ENCODE measurements at places on chromosomes 13 and 19. TPM values are rescaled to one million over a fixed set of nuclear protein-coding genes. Genes with fewer than 3 reads are reported as not detected.

DNA sequence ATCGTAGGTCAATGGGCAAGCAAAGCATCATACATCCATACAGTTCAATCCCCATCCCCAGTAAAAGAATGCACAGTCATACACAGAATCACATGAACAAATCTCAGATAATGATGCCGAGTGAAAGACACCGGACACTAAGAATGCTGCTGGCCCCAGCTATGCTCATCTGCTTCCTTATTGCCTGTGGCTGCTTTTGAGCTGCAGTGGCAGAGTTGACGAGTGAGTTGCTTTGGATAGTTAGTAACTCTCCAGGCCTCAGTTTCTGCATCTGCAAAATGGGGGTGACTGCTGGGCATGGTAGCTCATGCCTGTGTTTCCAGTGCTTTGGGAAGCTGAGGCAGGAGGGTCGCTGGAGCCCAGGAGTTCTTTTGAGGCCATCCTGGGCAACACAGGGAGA is 12.9 kb upstream of the NFIC start:
- DNase-seq: no peak
- peaks cover 3% of the 10 kb centered on the region for H3K4me1 ChIP-seq
- no peak overlapping the region for H3K4me3 ChIP-seq
- no peaks in the 10 kb centered on the region for H3K27me3 ChIP-seq
- no peaks in the 10 kb centered on the region for H3K36me3 ChIP-seq
- H3K27ac ChIP-seq: no peak overlapping the region

GRCh38 chr13:105996391-105997025 is 539.0 kb downstream of the EFNB2 start:
- H3K4me1 ChIP-seq: no peaks in the 10 kb centered on the region
- H3K27ac ChIP-seq: no peak overlapping the region
- no peak overlapping the region for H3K4me3 ChIP-seq
- H3K36me3 ChIP-seq: no peaks in the 10 kb centered on the region
- no peaks in the 10 kb centered on the region for H3K27me3 ChIP-seq

- no peaks in the 10 kb centered on the region for H3K4me1 ChIP-seq
- no peak overlapping the region for H3K4me3 ChIP-seq
- DNase-seq: no peak
- no peak overlapping the region for H3K27ac ChIP-seq
- H3K36me3 ChIP-seq: no peaks in the 10 kb centered on the region
Observed at GRCh38 chr13:41608839-41609177, 151.5 kb downstream of the RGCC start.

DNA sequence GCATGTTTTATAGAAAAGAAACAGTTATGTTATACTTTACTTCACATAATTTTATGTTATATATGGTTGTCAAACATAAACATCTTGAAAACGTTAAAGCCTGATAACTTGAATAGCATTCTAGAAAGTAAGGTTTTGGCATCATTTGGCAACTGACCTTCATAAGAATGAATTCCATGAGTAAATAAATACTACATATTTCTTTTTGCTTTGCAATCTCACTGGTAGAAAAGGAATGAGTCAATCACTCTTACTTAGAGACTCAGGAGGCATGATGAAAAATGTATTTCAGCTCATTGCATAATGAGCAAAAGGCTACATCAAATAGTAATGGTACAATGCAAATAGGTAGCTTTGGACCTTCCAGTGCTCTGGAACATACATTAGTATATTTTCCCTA is 1381.9 kb downstream of the EFNB2 start:
- no peaks in the 10 kb centered on the region for H3K36me3 ChIP-seq
- DNase-seq: no peak
- no peaks in the 10 kb centered on the region for H3K4me1 ChIP-seq
- no peak overlapping the region for H3K27ac ChIP-seq
- no peaks in the 10 kb centered on the region for H3K27me3 ChIP-seq

DNA sequence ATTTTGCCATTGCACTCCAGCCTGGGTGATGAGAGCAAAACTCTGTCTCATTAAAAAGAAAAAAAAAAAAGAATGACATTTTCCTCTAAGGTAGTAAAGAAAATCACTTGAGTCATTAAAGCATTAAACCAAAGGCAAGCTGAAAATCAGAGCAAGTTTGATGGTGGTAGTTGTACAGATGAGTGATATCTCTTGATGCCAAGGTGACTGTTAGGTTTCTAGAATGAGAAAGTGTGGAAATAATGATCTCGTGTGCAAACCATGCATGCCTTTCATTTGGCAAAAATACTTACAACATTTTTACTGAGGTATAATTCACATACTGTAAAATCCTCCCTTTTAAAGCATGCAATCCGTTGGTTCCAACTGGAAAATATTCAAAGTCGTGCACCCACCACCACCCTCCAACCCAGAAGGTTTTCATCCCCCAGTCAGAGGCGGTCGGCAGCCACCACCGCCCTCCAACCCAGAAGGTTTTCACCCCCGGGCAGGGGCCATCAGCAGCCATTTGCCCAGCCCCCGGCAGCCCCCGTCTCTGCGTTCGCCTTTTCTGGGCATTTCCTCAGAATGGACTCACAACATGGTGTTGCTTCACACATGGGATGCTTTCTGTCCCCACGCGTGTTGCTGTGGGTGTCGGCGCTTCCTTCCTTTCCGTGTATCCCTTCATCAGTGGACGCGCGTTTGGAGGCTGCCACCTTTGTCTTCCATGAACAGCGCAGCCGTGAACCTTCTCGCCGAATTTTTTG is 90.2 kb downstream of the ATP11A start:
- H3K27ac ChIP-seq: no peak overlapping the region
- H3K27me3 ChIP-seq: no peaks in the 10 kb centered on the region
- no peak overlapping the region for H3K4me3 ChIP-seq
- H3K36me3 ChIP-seq: no peaks in the 10 kb centered on the region
- H3K4me1 ChIP-seq: peaks cover 16% of the 10 kb centered on the region
- peak; percentile 1 for DNase-seq

DNA sequence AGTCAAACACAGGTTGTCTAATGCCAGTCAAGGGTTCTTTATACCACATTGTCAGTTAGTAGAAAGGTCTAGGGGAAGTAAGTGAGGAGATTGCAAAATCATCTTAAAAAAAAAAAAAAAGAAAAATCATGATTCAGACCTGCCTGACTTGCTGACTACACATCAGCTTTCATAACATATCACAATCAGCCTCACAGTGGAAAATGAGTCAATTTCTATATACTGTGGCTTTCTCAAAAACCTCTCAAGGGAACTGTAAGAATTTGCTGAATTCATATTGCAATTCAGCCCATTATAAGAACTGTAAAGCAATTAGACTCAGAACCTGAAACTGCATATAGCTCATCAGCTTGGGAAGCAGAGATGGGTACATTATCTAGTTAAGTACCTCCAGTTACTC is 75.3 kb upstream of the GPC6 start:
- no peaks in the 10 kb centered on the region for H3K27me3 ChIP-seq
- no peaks in the 10 kb centered on the region for H3K36me3 ChIP-seq
- peaks cover 5% of the 10 kb centered on the region for H3K4me1 ChIP-seq
- no peak overlapping the region for H3K27ac ChIP-seq
- H3K4me3 ChIP-seq: no peak overlapping the region

- H3K4me3 ChIP-seq: no peak overlapping the region
- no peak overlapping the region for H3K27ac ChIP-seq
- H3K4me1 ChIP-seq: peaks cover 26% of the 10 kb centered on the region
- no peaks in the 10 kb centered on the region for H3K36me3 ChIP-seq
- no peaks in the 10 kb centered on the region for H3K27me3 ChIP-seq
Observed at GRCh38 chr13:110302997-110303396, 4.0 kb downstream of the COL4A1 start.

DNA sequence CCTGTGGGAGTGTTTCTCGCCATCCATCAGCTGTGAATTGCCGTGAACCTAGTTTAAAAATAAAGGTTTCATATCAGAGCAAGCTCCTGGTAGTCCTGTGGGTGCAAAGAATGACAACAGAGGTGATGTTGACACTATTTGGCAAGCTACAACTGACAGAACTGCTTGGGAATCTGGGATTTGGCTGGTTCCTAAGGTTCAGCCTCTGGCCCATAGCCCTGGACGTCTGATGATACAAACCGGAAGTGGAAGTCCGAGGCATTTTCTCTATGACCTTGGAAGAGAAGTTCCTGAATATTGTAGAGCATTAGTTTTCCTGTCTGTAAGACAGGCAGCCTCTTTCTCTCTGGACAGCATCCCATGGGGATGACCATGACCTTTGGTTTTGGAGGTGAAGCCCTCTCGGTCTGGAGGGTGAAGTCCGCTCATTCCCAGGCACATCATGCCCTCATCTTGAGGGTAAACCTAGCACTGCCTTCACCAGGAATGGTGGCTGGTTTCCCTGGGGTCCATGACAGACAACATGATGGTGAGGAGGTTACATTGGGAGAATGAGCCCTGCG is 29.1 kb downstream of the GATAD2A start:
- no peaks in the 10 kb centered on the region for H3K27me3 ChIP-seq
- no peak overlapping the region for H3K27ac ChIP-seq
- H3K4me3 ChIP-seq: no peak overlapping the region
- peaks cover 19% of the 10 kb centered on the region for H3K4me1 ChIP-seq

DNA sequence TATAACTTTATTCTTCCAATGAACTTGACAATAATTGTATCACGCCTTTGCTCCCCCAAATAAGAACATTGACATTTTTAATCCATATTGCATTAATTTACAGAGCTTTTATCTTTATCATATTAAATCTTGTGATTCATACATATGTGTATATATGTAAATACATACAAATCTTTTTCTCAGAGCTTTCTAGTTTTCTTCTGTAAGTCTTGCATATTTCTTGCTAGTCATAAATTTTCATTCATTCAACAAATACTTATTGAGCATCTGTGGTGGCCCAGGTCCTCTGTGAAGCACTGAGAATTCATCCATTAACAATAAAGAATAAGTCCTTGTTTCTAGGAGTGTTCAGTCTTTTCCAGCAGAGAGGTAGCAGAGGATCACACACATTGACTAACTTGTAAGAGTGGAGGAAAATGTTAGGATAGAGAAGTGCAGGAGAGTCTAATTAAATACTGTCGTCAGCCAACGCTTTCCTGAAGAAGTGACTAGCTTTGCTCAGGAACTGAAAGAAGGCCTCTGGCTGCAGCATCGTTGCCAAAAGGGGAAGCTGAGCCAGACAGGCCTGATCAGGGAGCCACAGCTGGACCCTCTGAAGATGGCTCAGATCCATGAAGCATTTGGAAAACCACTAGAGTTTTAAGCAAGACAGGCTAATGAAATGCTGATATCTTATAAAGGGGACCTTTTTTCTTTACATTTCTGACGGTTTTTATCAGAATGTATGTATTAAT is 38.6 kb upstream of the LAMP1 start:
- no peak overlapping the region for H3K4me3 ChIP-seq
- no peaks in the 10 kb centered on the region for H3K27me3 ChIP-seq
- DNase-seq: no peak
- no peaks in the 10 kb centered on the region for H3K36me3 ChIP-seq
- H3K4me1 ChIP-seq: no peaks in the 10 kb centered on the region
- no peak overlapping the region for H3K27ac ChIP-seq

DNA sequence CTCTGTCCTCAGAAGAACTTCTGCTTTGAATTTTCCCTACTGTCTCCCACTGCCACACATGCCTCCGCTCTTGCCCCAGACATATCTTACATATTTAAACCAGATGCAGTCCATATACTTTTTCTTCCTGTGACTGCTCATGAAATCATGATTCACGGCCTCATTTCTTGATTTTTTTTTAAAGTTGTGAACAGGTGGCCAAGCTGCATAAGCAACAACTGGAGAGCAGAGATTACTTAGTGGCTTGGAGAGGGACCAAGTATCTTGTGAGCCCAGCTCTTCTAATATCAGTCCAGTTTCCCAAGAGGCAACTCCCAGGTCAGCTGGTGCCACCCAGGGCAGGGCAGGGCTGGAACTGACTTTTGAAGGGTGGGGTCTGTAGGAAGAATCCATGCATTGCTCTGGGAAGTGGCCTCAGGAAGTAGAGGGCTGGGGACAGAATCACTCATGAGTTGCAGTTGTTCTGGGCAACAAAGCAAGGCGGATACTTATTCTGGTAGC is 152.4 kb downstream of the LMO7 start:
- H3K36me3 ChIP-seq: no peaks in the 10 kb centered on the region
- no peak overlapping the region for H3K27ac ChIP-seq
- no peak for DNase-seq
- H3K27me3 ChIP-seq: no peaks in the 10 kb centered on the region
- no peak overlapping the region for H3K4me3 ChIP-seq

- H3K27me3 ChIP-seq: no peaks in the 10 kb centered on the region
- no peaks in the 10 kb centered on the region for H3K4me1 ChIP-seq
- peak overlapping the region; percentile 67 for H3K27ac ChIP-seq
- no peaks in the 10 kb centered on the region for H3K36me3 ChIP-seq
Observed at GRCh38 chr19:17540174-17540573, 15.3 kb upstream of the COLGALT1 start.

DNA sequence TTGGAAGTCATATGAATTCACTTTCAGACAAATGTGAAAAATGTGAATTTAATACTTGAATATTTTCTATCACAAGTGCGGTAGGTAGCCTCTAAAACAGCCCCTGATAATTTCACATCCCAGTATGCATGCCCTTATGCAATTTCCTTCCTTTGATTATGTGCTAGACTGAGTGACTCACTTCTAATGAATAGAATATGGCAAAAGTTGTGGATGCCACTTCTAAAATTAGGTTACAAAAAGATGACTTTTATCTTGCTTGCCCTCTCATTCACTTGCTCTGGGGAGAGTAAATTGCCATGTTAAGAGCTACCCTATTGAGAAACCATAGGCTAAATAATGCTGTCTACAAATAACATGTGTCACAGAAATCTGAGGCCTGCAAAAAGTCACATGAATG is 402.5 kb upstream of the PCDH9 start:
- no peaks in the 10 kb centered on the region for H3K27me3 ChIP-seq
- no peaks in the 10 kb centered on the region for H3K4me1 ChIP-seq
- no peak overlapping the region for H3K27ac ChIP-seq
- no peak overlapping the region for H3K4me3 ChIP-seq
- no peak for DNase-seq

DNA sequence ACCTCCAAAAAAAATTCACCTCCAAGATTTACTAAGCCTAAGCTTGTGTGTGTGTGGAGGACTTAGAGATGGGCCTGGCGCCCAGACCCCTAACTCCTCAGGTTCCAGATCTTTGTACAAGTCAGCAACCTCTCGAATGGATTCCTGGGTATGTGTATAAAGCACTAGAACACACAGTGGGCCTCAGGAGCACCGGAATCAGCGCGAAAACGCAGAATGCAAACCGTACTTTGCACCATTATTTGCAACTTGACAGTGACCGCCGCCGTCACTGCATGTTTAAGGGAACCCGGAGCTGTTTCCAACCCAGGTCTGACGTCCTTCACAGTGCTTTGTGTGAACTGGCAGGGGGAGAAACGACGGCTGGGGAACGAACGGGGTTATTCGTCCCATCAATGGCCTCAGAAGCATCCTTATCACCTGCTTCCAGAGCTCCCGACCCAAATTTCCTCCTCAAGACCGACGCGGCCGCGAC is 688 bp downstream of the ZNF606 start:
- peak overlapping the region; percentile 72 for H3K27ac ChIP-seq
- H3K36me3 ChIP-seq: no peaks in the 10 kb centered on the region
- no peaks in the 10 kb centered on the region for H3K27me3 ChIP-seq
- H3K4me1 ChIP-seq: peaks cover 10% of the 10 kb centered on the region

The IGFL3 gene
- total RNA-seq: not detected

Data from ovary (tissue), 10 donors.